ENCODE measurements at places on chromosomes 2 and 18. TPM values are rescaled to one million over a fixed set of nuclear protein-coding genes. Genes with fewer than 3 reads are reported as not detected.

DNA sequence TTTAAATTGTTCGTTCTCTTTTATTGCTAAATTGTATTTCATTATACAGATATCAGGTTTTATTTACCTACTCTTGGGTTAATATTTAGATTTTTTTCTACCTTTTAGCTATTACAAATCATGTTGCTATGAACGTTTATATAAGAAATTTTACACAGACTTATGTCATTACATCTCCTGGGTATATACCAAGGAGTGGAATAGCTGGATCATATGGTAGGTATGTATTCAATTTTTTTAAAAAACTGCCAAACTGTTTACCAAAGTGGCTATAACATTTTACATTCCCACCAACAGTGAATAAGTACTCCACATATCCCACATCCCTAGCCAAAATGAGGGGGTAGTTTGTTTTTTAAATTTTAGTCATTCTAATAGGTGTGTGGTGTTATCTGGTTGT is 32.3 kb upstream of the BAZ2B start:
- no peak overlapping the region for H3K27ac ChIP-seq
- no peaks in the 10 kb centered on the region for H3K4me1 ChIP-seq
- H3K36me3 ChIP-seq: peaks cover 4% of the 10 kb centered on the region
- no peak overlapping the region for H3K4me3 ChIP-seq

GRCh38 chr18:51151568-51152511 is 45.6 kb downstream of the MEX3C start:
- peak; percentile 74 for DNase-seq
- peak overlapping the region; percentile 83 for H3K4me3 ChIP-seq
- H3K27ac ChIP-seq: peak overlapping the region; percentile 96

- no peaks in the 10 kb centered on the region for H3K27me3 ChIP-seq
- no peak overlapping the region for H3K4me3 ChIP-seq
- no peak overlapping the region for H3K27ac ChIP-seq
- H3K36me3 ChIP-seq: peaks cover 9% of the 10 kb centered on the region
These were observed 41.8 kb downstream of the UBXN4 start for GRCh38 chr2:135783439-135783838.

DNA sequence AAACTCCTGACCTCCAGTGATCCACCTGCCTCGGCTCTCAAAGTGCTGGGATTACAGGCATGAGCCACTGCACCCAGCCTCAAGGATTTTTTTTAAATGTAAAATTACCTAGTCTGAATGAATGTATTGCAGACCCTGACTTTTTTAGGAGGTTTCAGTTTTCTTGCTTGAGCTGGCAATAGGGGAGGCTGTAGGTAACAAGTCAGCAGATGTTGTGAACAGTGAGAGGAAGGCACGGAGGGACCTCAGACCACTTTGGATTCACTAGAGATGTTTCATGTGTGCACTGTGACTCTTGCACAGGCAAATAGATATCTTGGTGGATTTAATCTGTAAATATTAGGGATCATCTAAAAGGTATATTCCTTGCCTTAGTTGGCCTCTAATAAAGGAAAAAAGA is 6.4 kb downstream of the NDUFV2 start:
- H3K4me3 ChIP-seq: peak overlapping the region; percentile 96
- H3K36me3 ChIP-seq: peaks cover 53% of the 10 kb centered on the region
- peaks cover 100% of the 10 kb centered on the region for H3K4me1 ChIP-seq
- no peak for DNase-seq

The KCNK3 gene
- not detected for total RNA-seq

The BCL11A gene
- total RNA-seq: 1.2 TPM

The C2orf80 gene
- total RNA-seq: not detected

The APCDD1 gene
- total RNA-seq: not detected

Measured in activated T-cell treated with anti-CD3 and anti-CD28 coated beads, Interleukin-2, amount 50 U/mL, for 72 hours (primary cell).